ENCODE measurements at places on chromosomes 7 and 10. TPM values are rescaled to one million over a fixed set of nuclear protein-coding genes. Genes with fewer than 3 reads are reported as not detected.

- H3K4me3 ChIP-seq = no peak overlapping the region
- no peak for DNase-seq
- H3K27ac ChIP-seq = no peak overlapping the region
- H3K36me3 ChIP-seq = no peaks in the 10 kb centered on the region
- H3K4me1 ChIP-seq = no peaks in the 10 kb centered on the region
- no peaks in the 10 kb centered on the region for H3K27me3 ChIP-seq
These were observed 92.9 kb downstream of the SVOPL start for GRCh38 chr7:138608275-138608674.

The ATXN7L1 gene
- 7.8 TPM for polyA plus RNA-seq

DNA sequence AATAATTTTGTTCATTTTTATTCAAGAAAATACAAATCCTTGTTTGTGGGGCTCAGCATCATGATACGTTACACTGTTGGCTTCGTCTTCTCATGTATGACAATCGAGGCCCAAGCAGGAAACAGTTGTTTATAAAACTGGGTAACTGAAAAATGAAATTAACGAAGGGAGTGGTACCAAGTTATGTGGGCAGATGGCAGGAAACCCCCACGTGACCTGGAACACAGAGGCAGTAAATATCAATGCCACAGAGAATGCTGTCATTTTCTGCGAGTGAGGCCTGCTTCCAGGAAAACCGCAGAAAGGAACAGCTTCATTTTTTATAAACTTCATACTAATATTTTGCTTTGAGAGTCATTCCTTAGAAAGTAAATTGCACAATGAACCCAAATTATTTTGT lies 201.0 kb upstream of the ADARB2 start:
- no peak overlapping the region for H3K27ac ChIP-seq
- peaks cover 10% of the 10 kb centered on the region for H3K4me1 ChIP-seq
- H3K36me3 ChIP-seq = no peaks in the 10 kb centered on the region
- H3K27me3 ChIP-seq = no peaks in the 10 kb centered on the region
- DNase-seq = peak; percentile 28
- no peak overlapping the region for H3K4me3 ChIP-seq

The GSAP gene
- polyA plus RNA-seq = 29.7 TPM

GRCh38 chr7:1675036-1675671 lies 5.1 kb downstream of the ELFN1 start:
- no peaks in the 10 kb centered on the region for H3K36me3 ChIP-seq
- H3K4me3 ChIP-seq = no peak overlapping the region
- no peak overlapping the region for H3K27ac ChIP-seq
- H3K4me1 ChIP-seq = no peaks in the 10 kb centered on the region
- peaks cover 24% of the 10 kb centered on the region for H3K27me3 ChIP-seq

DNA sequence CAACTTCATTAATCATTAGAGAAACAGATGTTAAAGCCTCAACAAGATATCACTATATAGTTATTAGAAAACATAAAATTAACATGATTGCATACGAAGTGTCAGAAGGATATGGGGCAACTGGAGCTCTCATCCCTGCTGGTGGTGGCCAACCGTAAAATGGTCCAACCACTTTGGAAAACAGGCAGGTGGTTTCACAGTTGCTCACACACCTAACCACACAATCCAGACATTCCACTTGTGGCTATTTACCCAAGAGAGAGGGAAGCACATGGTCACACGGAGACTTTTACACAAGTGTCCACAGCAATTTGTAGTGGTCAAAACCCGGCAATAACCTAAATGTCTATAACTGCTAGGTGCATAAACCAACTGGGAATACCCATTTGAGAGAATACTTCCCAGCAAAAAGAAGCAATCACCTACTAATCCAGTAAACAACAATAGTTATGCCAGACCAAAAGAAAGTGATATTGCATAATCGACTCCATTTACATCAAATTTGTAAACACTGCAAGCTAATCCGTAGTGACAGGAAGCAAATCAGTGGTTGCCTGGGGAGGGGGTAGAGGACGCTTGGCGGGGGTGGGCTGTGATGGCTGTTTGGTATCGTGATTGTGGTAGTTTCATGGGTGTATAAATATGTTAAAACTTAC lies 91.8 kb downstream of the LARP4B start:
- H3K4me1 ChIP-seq = no peaks in the 10 kb centered on the region
- peaks cover 56% of the 10 kb centered on the region for H3K36me3 ChIP-seq
- no peaks in the 10 kb centered on the region for H3K27me3 ChIP-seq
- DNase-seq = no peak
- no peak overlapping the region for H3K27ac ChIP-seq

The TSPAN12 gene
- 7.8 TPM for polyA plus RNA-seq

- DNase-seq = peak; percentile 48
- H3K27ac ChIP-seq = no peak overlapping the region
- H3K36me3 ChIP-seq = no peaks in the 10 kb centered on the region
- no peaks in the 10 kb centered on the region for H3K4me1 ChIP-seq
- no peaks in the 10 kb centered on the region for H3K27me3 ChIP-seq
- H3K4me3 ChIP-seq = no peak overlapping the region
These were observed 45.3 kb upstream of the PIK3AP1 start for GRCh38 chr10:96765406-96766240.

DNA sequence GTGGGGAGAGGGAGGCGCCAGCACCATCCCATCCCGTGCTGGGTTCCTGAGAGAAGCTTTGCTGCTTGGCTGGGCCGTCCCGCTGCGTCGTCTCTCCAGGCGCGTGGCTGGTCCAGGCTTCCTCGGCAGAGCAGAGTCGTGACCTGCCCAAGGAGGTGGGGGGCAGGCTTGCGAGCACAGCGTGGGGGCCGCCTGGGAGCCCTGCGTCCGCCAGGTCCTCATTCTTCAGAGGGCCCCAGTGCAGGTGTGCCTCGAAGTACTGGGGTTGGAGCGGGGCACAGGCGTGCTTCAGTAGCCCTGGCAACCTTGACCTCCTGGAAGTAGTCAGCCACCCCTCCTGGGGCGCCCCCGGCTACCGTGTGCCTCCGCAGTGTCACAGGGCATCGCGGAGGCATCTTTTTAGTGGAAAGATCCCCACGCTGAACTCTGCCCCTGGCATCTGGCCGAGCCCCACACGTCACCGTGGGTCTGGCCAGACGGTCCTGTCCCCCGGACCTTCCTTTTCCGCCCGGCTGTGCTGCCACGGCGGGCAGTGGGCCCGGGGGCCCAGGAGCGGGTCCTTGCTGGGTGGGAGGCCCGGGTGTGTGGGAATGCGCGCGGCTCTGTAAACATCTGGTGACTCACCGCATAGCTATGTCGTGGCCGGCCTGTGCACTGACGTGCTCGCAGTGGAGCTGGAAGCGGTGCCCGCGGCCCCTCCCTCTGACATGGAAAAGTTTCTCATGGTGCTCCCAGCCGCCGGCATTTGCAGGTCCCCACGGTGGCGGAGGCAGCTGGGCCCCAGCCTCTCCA lies 6.4 kb downstream of the MAFK start:
- no peak overlapping the region for H3K4me3 ChIP-seq
- H3K27me3 ChIP-seq = peaks cover 8% of the 10 kb centered on the region
- peaks cover 17% of the 10 kb centered on the region for H3K4me1 ChIP-seq
- H3K36me3 ChIP-seq = peaks cover 91% of the 10 kb centered on the region

DNA sequence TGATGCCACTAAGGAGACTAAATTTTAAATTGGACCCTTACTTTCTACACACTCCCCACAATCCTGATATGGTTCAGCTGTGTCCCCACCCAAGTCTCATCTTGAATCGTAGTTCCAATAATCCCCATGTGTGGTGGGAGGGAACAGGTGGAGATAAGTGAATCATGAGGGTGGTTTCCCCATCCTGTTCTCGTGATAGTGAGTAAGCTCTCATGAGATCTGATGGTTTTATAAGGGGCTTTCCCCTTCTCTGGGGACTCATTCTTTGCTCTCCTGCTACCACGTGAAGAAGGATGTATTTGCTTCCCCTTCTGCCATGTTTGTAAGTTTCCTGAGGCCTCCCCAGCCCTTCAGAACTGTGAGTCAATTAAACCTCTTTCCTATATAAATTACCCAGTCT lies 18.4 kb upstream of the BET1 start:
- no peaks in the 10 kb centered on the region for H3K4me1 ChIP-seq
- H3K36me3 ChIP-seq = no peaks in the 10 kb centered on the region
- H3K4me3 ChIP-seq = no peak overlapping the region
- no peak for DNase-seq

GRCh38 chr7:50491943-50492342 lies 41.8 kb upstream of the FIGNL1 start:
- H3K4me1 ChIP-seq = no peaks in the 10 kb centered on the region
- H3K36me3 ChIP-seq = no peaks in the 10 kb centered on the region
- H3K4me3 ChIP-seq = no peak overlapping the region
- H3K27ac ChIP-seq = no peak overlapping the region

DNA sequence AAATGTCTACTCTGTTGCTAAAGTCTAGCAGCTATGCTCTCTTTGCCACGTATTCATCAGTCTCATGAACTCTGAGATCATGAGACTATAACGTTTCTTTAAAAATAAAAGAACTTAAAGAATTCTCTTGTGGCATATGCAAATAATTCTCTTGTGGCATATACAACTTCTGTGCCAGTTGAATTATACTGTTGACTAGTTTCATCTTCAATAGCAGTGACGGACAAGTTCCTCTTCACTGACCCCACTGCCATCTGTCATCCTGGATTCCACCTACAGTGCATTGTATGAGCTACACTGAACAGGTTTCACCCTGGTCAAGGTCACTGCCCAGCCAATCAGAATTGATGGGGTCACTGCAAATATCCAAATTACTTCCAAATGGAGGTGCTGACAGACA lies 88.2 kb downstream of the CD36 start:
- no peaks in the 10 kb centered on the region for H3K27me3 ChIP-seq
- no peak overlapping the region for H3K4me3 ChIP-seq
- no peak overlapping the region for H3K27ac ChIP-seq
- no peak for DNase-seq
- H3K4me1 ChIP-seq = no peaks in the 10 kb centered on the region

DNA sequence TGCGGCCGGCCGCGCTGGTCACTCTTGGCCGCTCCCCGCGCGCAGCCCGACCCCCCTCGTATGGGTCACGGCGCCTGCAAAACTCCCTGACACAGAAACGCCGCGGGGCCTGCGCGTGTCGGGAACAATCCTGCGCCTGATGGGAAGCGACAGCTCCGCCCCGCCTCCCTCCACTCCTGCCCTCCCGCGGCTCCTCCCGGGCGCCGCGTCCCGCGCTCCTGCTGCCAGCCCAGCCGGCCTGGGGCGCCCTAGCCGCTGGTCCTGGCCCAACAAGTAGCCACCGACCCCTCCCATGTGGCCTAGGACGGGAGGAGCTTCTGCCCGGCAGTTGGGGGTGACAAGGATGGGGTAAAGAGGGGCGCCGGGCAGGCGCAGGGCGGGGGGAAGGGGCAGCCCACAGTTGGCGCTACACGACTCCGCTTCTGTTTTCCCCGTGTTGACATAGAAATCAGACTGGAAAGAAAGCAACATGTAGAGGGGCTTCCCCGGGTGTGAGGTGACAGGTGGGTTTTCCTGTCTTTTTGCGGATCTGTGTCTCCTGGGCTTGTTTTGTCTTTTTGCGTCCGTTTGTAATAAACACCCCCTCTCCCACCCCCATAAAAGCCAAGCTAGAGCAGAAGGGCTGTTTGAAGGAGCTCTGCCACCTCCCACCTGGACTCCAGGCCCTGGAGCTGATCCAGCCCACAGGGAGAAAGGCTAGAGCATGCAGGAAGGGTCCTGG lies 35.1 kb upstream of the PAX2 start:
- DNase-seq = no peak
- peaks cover 71% of the 10 kb centered on the region for H3K27me3 ChIP-seq
- no peak overlapping the region for H3K4me3 ChIP-seq
- no peaks in the 10 kb centered on the region for H3K36me3 ChIP-seq

- H3K27me3 ChIP-seq = no peaks in the 10 kb centered on the region
- H3K4me3 ChIP-seq = no peak overlapping the region
- peaks cover 89% of the 10 kb centered on the region for H3K4me1 ChIP-seq
- DNase-seq = no peak
These were observed 79.2 kb downstream of the ZMIZ1 start for GRCh38 chr10:79147796-79148451.

DNA sequence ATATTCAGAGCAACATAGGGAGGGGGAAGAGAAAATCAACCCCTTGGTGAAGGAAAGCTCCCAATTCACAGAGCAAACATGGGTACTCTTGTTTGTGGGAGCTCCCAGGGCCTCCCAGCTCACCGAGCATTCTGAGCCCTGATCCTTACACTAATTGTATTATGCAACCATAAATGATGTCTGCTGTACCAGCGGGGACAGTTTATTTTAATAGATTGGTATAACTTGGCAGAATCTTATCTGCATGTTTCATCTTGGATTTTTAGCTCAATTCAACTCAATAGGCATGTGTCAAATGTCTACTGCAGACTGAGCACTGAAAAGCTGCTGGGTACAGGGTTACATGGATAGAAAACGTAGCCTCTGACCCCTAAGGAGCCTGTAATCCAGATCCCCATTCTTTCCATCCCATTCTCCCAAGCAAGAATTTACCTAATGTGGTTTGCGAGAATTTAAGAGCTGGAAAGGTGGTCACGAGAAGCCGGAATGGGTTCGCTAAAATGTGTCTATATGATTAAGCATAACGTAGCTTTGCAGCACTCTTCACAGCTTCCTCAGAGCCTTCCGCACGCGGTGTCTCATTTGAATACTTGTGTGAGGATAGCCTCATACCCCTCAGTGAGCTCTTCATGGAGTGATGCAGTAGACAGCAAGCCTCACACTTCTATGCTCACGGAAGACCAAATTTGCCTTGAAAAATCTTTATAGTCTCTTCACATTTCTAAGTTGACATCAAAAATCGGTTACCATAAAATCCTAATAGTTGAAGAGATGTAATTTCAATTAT lies 18.3 kb downstream of the EGFR start:
- H3K4me1 ChIP-seq = no peaks in the 10 kb centered on the region
- no peak overlapping the region for H3K4me3 ChIP-seq
- H3K27ac ChIP-seq = no peak overlapping the region
- no peaks in the 10 kb centered on the region for H3K27me3 ChIP-seq
- H3K36me3 ChIP-seq = no peaks in the 10 kb centered on the region
- no peak for DNase-seq

- no peak overlapping the region for H3K4me3 ChIP-seq
- no peak overlapping the region for H3K27ac ChIP-seq
- H3K4me1 ChIP-seq = no peaks in the 10 kb centered on the region
- no peaks in the 10 kb centered on the region for H3K27me3 ChIP-seq
- DNase-seq = no peak
These were observed 36.1 kb downstream of the PPP1R3C start for GRCh38 chr10:91596825-91597196.

- H3K27me3 ChIP-seq = no peaks in the 10 kb centered on the region
- H3K27ac ChIP-seq = no peak overlapping the region
- H3K4me3 ChIP-seq = no peak overlapping the region
- no peaks in the 10 kb centered on the region for H3K36me3 ChIP-seq
These were observed 648.8 kb downstream of the NXPH1 start for GRCh38 chr7:9082203-9082602.

Data from thymus (tissue), 14 donors.